ENCODE measurements at places on chromosomes 3 and 15. TPM values are rescaled to one million over a fixed set of nuclear protein-coding genes. Genes with fewer than 3 reads are reported as not detected.
A peak's percentile ranks its signal among the peaks of the same experiment; 100 is the strongest.

NTRK3 gene
- total RNA-seq = 25.5 TPM

ACKR2 gene
- total RNA-seq = 8.9 TPM

RAD51 gene
- 1.1 TPM for total RNA-seq

GRCh38 chr3:13612829-13613228 lies 63.9 kb downstream of the FBLN2 start:
- DNase-seq = no peak

- DNase-seq = no peak
Observed at GRCh38 chr15:39616731-39617455, 36.0 kb downstream of the THBS1 start.

- DNase-seq = peak; percentile 14
Observed at GRCh38 chr3:119631516-119631915, 28.9 kb downstream of the POPDC2 start.

GRCh38 chr3:127065561-127066290 lies 82.8 kb downstream of the PLXNA1 start:
- no peak for DNase-seq

All from kidney (tissue), 22 donors.